ENCODE measurements at places on chromosomes 6 and 20.

DNA sequence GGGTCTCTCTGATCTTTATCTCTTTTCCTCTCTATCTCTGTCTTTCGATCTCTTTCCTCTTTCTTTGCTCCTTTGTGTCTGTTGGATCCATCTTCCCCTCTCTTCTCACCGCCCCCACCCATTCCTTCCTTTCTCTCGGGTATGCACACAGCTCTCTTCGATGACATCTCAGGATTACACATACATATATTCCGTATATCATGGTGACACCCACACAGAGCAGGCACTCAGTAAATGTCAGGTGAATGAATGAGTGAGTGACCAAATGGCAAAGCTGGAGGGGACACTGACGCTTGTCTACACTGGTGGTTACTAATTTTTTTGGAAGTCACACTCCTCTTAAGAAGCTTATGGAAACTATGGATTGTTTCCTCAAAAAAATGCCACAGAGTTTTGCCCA is 9.9 kb downstream of the VSTM2L start:
- no peak for DNase-seq

DNA sequence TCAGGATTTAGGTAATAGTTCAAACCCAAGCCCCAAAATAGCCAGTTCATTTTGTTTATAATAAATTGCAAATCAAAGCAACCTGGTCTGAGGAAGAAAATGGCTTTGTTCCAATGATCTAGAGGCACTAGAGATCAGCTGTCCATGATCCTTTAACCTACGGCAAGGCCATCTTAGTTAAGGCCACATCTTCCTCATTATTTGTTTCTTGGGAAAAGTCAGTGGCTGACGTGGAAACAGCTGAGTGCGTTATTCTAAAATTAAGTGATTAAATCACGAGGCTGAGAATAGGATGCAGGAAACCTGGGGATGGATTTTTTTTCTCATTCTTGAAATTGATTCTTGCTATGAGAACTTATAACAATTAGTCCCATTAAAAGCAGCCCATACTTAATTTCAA is 10.1 kb upstream of the TENT5A start:
- DNase-seq, result no peak

DNA sequence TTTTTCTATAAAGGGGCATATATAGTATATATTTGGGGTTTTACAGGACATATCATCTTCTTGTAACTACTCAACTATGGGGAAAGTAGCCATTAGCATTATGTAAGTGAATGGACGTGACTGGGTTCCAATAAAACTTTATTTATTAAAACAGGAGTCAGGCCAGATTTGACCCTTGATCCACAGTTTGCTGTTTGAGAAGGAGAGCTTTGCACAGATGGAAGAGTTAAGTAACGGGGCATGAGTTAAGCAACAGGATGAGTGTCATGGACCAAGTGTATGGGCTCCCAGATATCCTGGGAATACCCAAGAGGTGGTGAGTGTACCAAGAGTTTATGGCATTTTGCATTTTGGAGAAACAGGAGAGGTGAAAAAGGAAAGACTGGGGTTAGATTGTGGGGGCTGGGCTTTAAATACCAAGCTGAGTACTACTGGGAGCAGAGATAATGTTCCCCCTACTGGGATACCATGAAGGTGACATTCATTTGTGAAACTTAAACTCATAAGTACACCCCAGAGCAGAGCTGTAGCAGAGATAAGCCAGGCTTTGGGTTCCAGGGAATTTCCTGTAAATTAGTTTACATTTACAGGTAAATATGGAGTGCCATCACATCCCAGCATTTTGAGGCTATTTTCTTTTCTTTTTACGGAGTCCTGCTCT is 18.5 kb upstream of the SCUBE3 start:
- DNase-seq, result no peak

DNA sequence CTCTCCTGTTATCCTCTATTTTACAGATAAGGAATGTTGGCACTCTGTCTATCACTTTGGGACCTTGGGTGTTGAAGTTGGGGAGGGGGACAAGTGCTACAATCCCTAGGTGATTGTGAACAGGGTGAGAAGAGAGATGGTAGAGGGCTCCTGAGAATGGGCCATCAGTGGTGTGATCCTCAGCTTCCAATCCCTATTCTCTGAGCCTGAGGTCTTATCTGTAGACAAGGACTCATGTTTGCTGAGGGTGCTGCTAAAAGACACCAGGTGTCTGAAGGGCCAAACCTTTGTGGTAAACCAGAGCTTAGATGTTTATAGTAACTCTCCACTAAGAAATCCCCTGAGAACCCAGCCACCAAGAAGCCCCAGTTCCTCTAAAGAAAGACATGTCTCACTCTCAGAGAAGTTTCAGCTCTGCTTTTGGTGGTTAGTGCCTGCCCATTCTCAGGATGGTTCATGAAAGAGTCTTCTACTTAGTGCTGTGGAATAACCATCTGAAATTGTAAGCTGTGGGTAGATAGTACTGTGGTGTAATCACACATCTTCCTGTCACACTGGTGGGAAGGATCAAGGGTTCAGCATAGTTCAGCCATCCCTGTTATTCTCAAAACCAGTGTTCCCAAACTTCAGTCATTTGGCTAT is 58.2 kb upstream of the IL20RA start:
- DNase-seq, result no peak
